NCI-H1417 treated with DMSO at 0.1 percent for 48 hours (cell line): ENCODE measurements at places on chromosomes 7 and 10.

DNA sequence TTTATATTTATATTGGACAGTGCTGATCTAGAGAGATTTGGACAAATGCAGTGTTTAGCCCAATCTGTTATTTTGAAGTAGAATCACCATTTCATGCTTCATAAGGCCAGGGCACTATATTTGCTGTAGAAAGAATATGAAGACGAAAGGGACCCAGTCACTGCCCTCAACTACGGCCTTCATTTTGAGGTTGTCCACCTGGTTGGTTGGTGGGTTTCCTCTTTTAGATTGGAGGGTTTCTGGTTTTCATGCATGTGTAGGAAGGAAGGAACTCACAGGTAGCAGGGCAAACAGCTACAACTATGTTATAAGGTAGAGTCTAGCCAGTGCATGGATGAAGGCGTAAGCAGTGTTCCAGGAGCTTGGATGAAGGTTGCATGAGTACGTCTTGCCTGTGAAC is 56.3 kb downstream of the ARID5B start:
- DNase-seq: no peak

DNA sequence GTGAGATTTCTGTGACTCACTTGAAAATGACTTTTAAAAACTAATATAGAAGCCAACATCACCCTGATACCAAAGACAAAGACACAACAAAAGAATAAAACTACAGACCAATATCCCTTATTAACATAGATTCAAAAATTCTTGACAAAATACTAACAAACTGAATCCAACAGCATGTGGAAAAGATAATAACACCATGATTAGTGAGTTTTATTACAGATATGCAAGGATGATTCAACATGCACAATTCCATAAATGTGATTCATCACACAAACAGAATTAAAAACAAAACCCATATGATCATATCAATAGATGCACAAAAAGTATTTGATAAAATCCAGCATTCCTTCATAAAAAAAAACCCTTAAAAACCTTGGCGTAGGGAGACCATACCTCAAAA is 6.5 kb downstream of the MGAM start:
- DNase-seq: no peak

- DNase-seq: no peak
Observed at GRCh38 chr10:2366264-2366931, 629.1 kb upstream of the ADARB2 start.

- no peak for DNase-seq
Observed at GRCh38 chr7:125391921-125392320, 462.3 kb upstream of the POT1 start.

DNA sequence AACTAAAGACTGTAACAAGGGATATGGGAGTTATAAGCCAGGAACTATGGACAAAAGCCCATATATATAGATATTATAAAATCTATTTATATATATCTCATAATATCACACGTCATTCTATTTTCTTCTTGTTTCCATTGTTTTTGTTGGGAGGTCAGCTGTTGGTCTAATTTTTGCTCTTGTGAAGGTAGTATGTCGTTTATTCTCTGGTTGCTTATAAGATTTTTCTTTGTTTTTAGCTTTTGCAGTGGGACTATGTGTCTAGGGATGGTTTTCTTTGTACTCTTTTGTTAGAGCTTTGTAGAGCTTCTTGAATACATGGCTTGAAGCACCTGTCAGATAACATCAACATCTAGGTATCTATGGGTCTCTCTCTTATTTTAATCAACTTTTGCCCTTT is 14.0 kb downstream of the ARL4A start:
- DNase-seq: no peak

GRCh38 chr7:41698114-41698513 is 4.8 kb downstream of the INHBA start:
- no peak for DNase-seq

DNA sequence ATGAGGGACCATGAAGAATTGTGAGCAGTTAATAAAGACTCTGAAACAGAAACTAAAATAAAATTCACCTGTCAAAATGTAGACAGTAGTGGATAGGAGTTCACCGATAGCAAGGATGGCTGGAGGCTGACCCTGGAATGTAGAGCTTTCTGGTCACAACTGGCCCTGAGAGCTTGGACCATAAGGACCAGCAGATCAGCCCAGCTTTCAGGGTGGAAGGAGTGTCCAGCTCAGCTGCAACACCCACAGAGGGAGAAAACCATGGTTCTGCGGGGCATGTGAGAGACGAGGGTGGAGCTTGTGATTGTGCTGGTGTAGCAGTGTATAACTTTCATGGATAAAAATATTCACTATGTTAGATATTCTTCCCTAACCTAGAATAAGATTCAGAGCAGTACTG is 199.9 kb downstream of the KCND2 start:
- DNase-seq: no peak

DNA sequence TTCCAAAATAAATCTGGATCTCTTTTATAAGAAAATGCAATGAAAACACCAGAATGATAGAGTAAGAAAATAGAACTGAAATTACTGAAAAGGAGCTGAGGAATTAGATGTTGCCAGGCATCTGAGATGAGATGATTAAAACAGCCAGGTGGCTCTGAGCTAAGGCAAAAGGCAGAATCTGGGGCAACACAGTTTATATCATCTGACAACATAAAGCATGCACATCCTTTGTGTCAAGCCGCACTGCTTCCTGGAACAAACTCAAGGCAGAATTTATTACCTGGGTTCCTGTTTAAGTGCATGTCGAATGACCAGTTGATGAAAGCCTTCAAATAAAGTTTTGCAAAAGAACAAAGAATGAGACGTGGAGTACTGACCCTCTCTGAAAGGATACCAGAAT is 247.0 kb downstream of the SNX10 start:
- DNase-seq: no peak

- DNase-seq: no peak
Observed at GRCh38 chr10:72622271-72622670, 3.6 kb downstream of the MICU1 start.

DNA sequence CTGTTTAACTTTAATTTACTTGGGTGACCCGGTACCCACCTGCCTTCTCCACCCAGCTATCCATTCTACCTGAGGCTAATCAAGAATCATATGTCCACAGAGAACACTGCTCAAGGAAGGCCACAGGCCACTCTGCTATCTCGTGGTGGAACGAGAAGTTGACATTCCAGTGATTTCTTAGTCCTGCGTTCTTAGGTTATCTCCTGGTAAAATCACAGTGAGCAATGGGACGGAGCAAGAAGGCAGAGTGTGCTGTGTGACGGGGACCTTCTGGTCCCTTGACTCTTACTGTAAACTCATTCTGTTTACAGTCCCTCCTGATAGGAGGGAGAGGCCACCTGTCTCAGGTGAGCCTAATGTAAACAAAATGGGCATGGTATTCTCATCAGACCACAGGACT is 256.6 kb downstream of the TNS3 start:
- no peak for DNase-seq

- DNase-seq: no peak
Observed at GRCh38 chr7:22633286-22633953, 93.6 kb upstream of the IL6 start.

DNA sequence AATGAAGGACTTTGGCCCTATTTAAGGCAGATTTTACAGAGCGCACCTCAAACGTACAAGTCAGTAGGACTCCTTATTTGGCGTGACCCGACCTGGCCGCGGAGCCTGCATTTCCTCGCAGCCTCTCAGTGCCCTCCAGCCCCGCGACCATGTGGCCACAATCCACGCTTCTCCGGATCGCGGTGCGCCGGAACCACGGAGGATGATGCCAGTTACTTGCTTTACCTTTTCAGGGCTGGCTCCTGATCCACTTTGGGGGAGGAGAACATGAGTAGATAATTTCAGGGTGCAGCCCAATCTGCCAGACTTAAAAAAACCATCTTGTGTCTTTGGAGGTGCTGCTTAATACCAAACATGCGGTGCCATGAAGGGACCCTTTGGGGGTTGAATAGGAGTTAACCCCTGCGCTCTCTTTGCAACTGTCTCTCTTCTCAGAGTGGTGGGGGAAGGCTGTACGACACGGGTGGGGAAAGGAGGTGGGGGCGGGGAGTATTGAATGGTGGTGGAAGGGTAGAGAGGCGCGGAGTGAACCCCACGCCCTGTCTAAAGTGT is 1.5 kb downstream of the FRAT1 start:
- DNase-seq: no peak

- DNase-seq: no peak
Observed at GRCh38 chr7:135509589-135509838, 388 bp downstream of the CNOT4 start.

DNA sequence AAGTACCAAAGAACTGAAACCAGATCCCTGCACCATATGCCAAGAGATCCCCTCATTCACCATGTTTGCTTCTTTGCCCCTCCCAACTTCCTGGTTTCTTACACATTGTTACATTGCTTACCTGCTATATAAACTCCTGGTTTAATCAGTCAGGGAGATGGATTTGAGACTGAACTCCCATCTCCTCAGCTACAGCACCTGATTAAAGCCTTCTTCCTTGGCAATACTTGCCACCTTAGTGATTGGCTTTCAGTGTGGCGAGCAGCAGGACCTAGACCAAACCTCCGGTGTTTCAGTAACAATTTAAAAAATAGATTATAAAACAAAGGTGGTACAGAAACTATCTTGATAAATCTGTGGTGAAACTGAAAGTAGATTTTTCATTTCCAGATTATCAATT is 122.6 kb downstream of the ST7 start:
- no peak for DNase-seq

DNA sequence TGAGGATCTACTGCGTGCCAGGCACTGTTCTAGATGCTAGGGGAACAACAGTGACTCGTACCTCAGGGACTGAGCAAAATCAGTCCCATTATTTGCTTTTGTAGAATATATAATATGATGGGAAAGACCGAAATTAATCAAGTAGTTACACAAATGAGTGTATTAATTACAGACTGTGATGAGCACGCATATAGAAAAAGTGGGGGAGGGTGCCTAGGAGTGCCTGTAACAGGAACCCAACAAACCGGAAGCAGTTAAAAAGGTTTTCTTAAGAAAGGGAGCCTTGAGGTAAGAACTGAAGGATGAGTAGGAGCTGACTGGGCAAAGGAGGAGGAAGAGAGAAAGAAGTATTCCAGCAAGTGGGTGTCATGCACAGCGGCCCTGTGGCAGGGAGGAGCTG is 28.2 kb upstream of the IL6 start:
- DNase-seq: no peak
